ENCODE measurements at places on chromosomes 5 and 9. TPM values are rescaled to one million over a fixed set of nuclear protein-coding genes. Genes with fewer than 3 reads are reported as not detected.

DNA sequence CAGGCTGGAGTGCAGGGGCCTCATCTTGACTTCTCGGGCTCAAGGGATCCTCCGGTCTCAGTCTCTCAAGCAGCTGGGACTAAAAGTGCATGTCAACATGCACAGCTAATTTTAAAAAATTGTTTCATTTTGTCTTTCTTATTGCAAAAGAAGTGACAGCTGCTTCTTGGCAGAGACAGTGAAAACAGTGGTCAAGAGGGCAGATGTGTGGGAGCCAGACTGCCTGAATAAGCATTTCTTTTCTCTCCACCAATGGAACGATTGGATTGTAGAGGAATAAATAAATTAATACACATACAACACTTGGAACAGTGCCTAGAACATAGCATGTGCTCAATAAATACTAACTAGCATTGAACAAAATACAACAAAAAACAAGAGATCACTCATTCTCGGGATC, 27.4 kb upstream of the KIF4B start:
- H3K4me3 ChIP-seq = no peak overlapping the region
- no peaks in the 10 kb centered on the region for H3K27me3 ChIP-seq
- H3K27ac ChIP-seq = no peak overlapping the region
- H3K4me1 ChIP-seq = no peaks in the 10 kb centered on the region
- no peak for DNase-seq
- no peaks in the 10 kb centered on the region for H3K36me3 ChIP-seq

Gene ERBIN
- 46.5 TPM for total RNA-seq

GRCh38 chr9:98907055-98907454, 36.7 kb upstream of the COL15A1 start:
- H3K4me3 ChIP-seq = no peak overlapping the region
- no peaks in the 10 kb centered on the region for H3K27me3 ChIP-seq
- no peak for DNase-seq
- no peaks in the 10 kb centered on the region for H3K36me3 ChIP-seq
- H3K27ac ChIP-seq = no peak overlapping the region

DNA sequence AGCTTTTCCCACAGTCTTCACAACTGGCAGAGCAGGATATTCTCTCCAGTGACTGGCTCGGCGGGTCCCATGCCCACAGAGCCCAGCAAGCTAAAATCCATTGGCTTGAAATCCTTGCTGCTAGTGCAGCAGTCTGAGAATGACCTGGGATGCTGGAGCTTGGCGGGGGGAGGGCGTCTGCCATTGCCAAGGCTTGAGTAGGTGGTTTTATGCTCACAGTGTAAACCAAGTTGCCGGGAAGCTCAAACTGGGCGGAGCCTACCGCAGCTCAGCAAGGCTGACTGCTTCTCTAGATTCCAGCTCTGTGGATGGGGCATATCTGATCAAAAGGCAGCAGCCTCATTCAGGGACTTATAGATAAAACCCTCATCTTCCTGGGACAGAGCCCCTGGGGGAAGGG, 194.1 kb downstream of the CCDC171 start:
- no peaks in the 10 kb centered on the region for H3K27me3 ChIP-seq
- no peaks in the 10 kb centered on the region for H3K36me3 ChIP-seq
- H3K4me3 ChIP-seq = no peak overlapping the region
- no peak overlapping the region for H3K27ac ChIP-seq
- DNase-seq = no peak
- H3K4me1 ChIP-seq = no peaks in the 10 kb centered on the region

GRCh38 chr5:64688965-64689364, 1.3 kb upstream of the SHISAL2B start:
- peaks cover 31% of the 10 kb centered on the region for H3K27me3 ChIP-seq
- no peak overlapping the region for H3K27ac ChIP-seq
- DNase-seq = no peak
- H3K4me3 ChIP-seq = no peak overlapping the region
- H3K4me1 ChIP-seq = peaks cover 30% of the 10 kb centered on the region

DNA sequence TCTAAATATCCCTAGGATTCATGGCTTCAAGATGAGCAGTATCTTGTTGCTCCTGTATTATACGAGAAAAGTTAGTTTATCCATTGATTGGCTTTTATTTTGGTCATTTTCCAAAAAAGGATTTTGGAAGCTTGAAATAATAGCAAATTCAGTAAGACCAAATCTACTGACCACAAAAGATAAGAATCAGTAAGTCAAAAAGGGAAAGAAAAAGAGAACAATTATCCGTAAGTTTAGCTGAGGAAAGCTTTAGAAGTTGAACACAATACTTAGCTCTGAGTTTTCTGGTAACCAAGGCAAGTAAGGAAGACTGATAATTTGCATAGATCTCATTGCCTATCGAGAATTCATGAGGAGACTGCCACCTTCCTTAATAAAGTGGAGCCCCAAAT, 9.1 kb downstream of the TGFBR1 start:
- H3K27me3 ChIP-seq = no peaks in the 10 kb centered on the region
- no peaks in the 10 kb centered on the region for H3K36me3 ChIP-seq
- peaks cover 47% of the 10 kb centered on the region for H3K4me1 ChIP-seq
- no peak overlapping the region for H3K4me3 ChIP-seq

DNA sequence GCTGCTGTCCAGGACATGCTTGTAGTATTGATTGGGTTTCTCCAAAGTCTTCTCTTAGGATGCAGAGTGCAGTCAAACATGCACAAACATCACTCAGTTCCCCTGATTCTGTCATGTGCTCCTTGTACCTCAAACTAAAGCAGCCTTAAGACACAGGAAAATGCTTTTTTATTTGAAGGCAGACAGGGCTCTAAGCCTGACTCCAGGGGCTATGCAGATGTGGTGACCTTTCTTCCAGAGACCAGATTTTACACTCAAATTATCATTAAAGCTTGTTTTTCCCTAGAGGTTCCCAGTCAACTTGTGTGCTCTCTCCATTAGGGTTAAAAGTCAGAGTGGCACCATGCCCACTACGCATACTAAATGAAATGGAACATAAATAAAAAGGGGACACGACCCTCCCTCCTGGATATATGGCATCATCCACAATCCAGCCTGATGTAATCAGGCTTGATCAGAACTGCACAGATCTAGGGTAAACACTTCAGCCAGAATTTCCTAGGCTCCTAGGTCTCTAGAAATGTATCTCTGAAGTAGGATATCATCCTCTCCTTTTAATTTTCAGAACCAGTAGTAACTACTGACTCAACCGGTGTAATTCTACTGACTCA, 771.1 kb downstream of the NR2F1-AS1 start:
- H3K4me3 ChIP-seq = no peak overlapping the region
- no peaks in the 10 kb centered on the region for H3K36me3 ChIP-seq
- H3K27me3 ChIP-seq = no peaks in the 10 kb centered on the region
- H3K27ac ChIP-seq = no peak overlapping the region
- no peak for DNase-seq

GRCh38 chr5:21184581-21184980, 1196.6 kb upstream of the CDH18 start:
- H3K27ac ChIP-seq = no peak overlapping the region
- no peaks in the 10 kb centered on the region for H3K4me1 ChIP-seq
- no peaks in the 10 kb centered on the region for H3K36me3 ChIP-seq
- no peak for DNase-seq
- no peak overlapping the region for H3K4me3 ChIP-seq

Gene C9orf50
- total RNA-seq = not detected

DNA sequence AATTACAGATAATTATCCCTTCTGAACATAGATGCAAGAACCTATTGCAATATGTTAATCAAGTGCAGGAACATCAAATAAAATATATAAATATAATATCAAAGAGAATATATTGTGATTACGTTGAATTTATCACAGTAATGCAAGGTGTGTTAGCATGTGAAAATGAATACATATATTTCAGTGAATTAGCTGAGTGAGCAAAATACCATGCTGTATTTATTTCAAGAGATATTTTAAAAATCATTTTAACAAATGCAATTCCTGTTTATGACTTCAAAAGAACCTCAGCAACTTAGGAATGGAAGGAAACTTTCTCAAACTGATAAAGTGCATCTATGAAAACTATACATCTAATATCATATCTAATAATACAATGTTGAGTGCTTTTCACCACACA, 856.9 kb upstream of the PTPRD start:
- no peaks in the 10 kb centered on the region for H3K36me3 ChIP-seq
- H3K27me3 ChIP-seq = no peaks in the 10 kb centered on the region
- no peak overlapping the region for H3K27ac ChIP-seq
- no peak for DNase-seq
- no peak overlapping the region for H3K4me3 ChIP-seq

- no peaks in the 10 kb centered on the region for H3K36me3 ChIP-seq
- peaks cover 40% of the 10 kb centered on the region for H3K4me1 ChIP-seq
- peak overlapping the region; percentile 91 for H3K27ac ChIP-seq
- peak overlapping the region; percentile 30 for H3K4me3 ChIP-seq
- peak; percentile 81 for DNase-seq
Observed at GRCh38 chr5:34685485-34686165, 29.5 kb downstream of the RAI14 start.

- H3K4me3 ChIP-seq = no peak overlapping the region
- DNase-seq = no peak
- H3K4me1 ChIP-seq = no peaks in the 10 kb centered on the region
- peak overlapping the region; percentile 5 for H3K27ac ChIP-seq
- no peaks in the 10 kb centered on the region for H3K27me3 ChIP-seq
- peaks cover 16% of the 10 kb centered on the region for H3K36me3 ChIP-seq
Observed at GRCh38 chr5:179974246-179974945, 66.7 kb upstream of the TBC1D9B start.

DNA sequence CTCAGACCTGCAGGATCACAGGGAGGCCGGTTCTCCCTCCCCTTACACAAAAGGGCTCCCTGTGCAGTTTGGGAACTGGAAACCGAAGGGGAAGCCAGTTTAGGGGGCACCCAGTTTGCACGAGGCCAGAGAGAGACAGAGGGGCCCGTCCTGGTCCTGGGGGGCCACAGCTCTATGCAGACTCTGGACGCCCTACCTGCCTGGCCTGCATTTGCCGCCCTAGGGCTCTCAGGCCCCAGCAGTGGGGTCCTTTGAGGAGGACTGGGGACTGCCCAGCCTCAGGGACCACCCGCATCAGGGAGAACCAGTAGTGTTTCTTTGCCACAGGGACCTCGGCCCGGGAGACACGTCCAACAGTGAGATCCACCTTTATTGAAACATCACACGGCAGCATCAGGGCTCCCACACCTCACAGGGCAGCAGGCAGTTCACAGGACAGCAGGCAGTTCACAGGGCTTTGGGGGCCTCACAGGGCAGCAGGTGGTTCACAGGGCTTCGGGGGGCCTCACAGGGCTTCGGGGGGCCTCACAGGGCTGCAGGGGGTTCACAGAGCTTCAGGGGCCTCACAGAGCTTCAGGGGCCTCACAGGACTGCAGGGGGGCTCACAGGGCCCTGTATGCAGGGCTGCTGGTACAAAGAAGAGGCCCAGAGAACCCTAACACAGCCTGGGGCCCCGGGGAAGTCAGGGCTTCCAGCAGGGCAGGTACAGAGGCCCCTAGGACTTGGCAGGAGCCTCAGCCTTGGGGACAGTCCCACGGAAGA, 648 bp upstream of the NSMF start:
- no peak overlapping the region for H3K4me3 ChIP-seq
- H3K27ac ChIP-seq = no peak overlapping the region
- no peak for DNase-seq
- H3K4me1 ChIP-seq = peaks cover 12% of the 10 kb centered on the region
- H3K36me3 ChIP-seq = no peaks in the 10 kb centered on the region

Gene EQTN
- 3.4 TPM for total RNA-seq

- no peaks in the 10 kb centered on the region for H3K27me3 ChIP-seq
- H3K36me3 ChIP-seq = peaks cover 8% of the 10 kb centered on the region
- H3K4me1 ChIP-seq = peaks cover 40% of the 10 kb centered on the region
- no peak overlapping the region for H3K27ac ChIP-seq
- DNase-seq = no peak
- H3K4me3 ChIP-seq = no peak overlapping the region
Observed at GRCh38 chr9:27475057-27475595, 49.0 kb upstream of the IFNK start.

Gene SPARC
- 122 TPM for total RNA-seq

Gene PCDHA12
- 5.9 TPM for total RNA-seq

- DNase-seq = peak; percentile 70
Observed at GRCh38 chr9:136198605-136199083, 6.3 kb downstream of the LHX3 start.

DNA sequence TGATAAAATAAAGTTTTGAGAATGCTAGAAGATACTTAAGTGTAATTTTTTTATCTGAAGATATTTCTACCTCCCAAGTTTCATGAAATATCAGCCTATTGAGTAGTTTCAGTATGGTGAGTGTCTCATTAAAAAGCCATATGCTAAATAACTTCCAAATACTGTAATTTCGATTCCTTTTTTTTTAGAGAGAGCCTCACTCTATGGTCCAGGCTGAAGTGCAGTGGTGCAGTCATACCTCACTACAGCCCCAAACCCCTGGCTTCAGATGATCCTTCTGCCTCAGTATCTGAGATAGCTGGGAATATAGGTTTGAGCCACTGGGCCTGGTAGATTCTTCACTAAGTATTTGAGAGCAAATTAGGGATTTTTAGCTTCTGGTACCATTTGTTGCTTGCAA, 24.5 kb downstream of the CDC42SE2 start:
- no peaks in the 10 kb centered on the region for H3K36me3 ChIP-seq
- no peak overlapping the region for H3K4me3 ChIP-seq
- H3K27me3 ChIP-seq = no peaks in the 10 kb centered on the region
- no peak for DNase-seq
- H3K27ac ChIP-seq = no peak overlapping the region

- no peak for DNase-seq
- no peaks in the 10 kb centered on the region for H3K4me1 ChIP-seq
- H3K4me3 ChIP-seq = no peak overlapping the region
Observed at GRCh38 chr9:79193001-79193400, 378.8 kb upstream of the TLE4 start.

- H3K27ac ChIP-seq = no peak overlapping the region
- H3K27me3 ChIP-seq = no peaks in the 10 kb centered on the region
- DNase-seq = no peak
- no peaks in the 10 kb centered on the region for H3K36me3 ChIP-seq
Observed at GRCh38 chr5:24923400-24923799, 278.6 kb upstream of the CDH10 start.

Gene PAEP
- total RNA-seq = not detected

- peak overlapping the region; percentile 8 for H3K4me3 ChIP-seq
- H3K36me3 ChIP-seq = no peaks in the 10 kb centered on the region
- DNase-seq = peak; percentile 61
- no peaks in the 10 kb centered on the region for H3K27me3 ChIP-seq
Observed at GRCh38 chr5:68170826-68171558, 44.6 kb upstream of the PIK3R1 start.

DNA sequence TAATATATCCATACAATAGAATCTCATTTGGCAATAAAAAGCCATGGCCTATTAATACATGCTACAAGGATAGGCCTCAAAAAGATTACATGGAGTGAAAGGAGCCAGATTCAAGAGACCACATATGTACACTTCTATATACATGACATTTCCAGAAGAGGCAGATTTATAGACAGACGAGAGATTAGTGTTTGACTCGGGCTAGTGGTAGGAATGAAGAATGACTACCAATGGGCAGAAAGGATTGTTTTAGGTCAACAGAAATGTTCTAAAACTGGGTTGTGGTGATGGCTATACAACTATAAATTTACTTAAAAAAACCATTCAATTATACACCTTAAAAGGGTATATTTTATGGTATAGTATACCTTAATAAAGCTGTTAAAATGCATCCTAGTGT, 41.9 kb downstream of the SETX start:
- DNase-seq = no peak
- no peak overlapping the region for H3K27ac ChIP-seq
- no peak overlapping the region for H3K4me3 ChIP-seq
